Adrenal gland (tissue), 19 donors: ENCODE measurements at places on chromosomes 1 and 21. TPM values are rescaled to one million over a fixed set of nuclear protein-coding genes. Genes with fewer than 3 reads are reported as not detected.

DNA sequence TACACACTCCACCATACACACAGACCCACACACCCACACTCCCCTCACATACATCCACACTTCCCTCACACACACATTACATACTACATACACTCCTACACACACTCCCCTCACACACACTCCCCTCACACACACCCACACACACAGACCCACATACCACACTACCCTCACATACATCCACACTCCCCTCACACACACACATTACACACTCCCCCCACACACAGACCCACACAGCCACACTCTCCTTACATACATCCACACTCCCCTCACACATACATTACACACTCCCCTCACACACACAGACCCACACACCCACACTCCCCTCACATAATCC is 32.6 kb upstream of the SELENON start:
- H3K27me3 ChIP-seq, result no peaks in the 10 kb centered on the region
- H3K36me3 ChIP-seq, result no peaks in the 10 kb centered on the region
- no peak for DNase-seq

GRCh38 chr1:204826970-204827369 is 43.7 kb upstream of the NFASC start:
- H3K4me1 ChIP-seq, result no peaks in the 10 kb centered on the region
- no peak overlapping the region for H3K4me3 ChIP-seq
- DNase-seq, result no peak
- H3K27me3 ChIP-seq, result no peaks in the 10 kb centered on the region
- H3K27ac ChIP-seq, result no peak overlapping the region

The OPTC gene
- not detected for total RNA-seq

DNA sequence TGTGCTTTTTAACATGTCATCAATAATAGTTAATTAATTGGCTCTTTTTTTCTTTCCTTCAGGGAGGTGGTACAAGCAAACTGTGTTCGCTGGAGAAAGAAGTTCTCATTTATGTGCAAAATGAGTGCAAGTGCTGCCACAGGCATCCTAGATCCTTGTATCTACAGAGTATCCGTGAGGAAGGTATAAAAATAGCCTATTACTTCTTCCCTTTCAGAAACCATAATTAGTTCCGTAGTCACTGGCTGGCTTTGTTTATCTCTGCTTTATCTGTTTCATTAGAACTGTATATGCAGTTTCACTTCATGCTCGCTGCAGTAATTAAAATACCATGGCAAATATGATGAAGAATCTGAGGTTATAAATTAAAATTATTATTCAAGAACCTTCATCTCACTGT is 40.6 kb downstream of the EEIG2 start:
- no peaks in the 10 kb centered on the region for H3K4me1 ChIP-seq
- H3K4me3 ChIP-seq, result no peak overlapping the region
- H3K36me3 ChIP-seq, result no peaks in the 10 kb centered on the region
- no peak for DNase-seq
- no peak overlapping the region for H3K27ac ChIP-seq

The NUP210L gene
- total RNA-seq, result not detected

DNA sequence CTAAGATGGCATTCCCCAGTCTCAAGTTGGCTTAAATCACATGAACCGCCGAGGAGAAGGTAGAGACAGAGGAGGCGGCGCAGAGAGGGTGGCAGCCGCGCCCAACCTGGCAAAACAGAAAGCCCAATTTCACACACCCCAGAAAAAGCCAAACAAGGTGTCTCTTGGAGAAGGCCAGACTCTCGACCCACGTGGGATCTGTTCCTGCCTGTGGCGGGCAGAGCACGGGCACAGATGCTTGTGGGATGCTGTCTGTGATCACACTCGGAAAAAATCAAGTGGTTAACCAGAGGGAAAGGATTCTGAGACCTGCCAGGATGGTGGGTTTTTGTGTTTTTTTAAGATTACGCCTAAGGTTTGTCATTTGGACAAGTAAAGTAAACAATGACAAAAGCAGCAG is 80.7 kb downstream of the MRPL37 start:
- DNase-seq, result no peak
- no peak overlapping the region for H3K4me3 ChIP-seq
- no peaks in the 10 kb centered on the region for H3K27me3 ChIP-seq
- H3K4me1 ChIP-seq, result peaks cover 23% of the 10 kb centered on the region
- peak overlapping the region; percentile 99 for H3K27ac ChIP-seq
- H3K36me3 ChIP-seq, result no peaks in the 10 kb centered on the region
